ENCODE measurements at places on chromosomes 6 and 20. TPM values are rescaled to one million over a fixed set of nuclear protein-coding genes. Genes with fewer than 3 reads are reported as not detected.

Gene GPR31
- not detected for total RNA-seq

Gene GSTA3
- total RNA-seq = not detected

Gene TRIM38
- total RNA-seq = 21.7 TPM

Gene ZBP1
- total RNA-seq = not detected

Gene OOEP
- total RNA-seq = 0.43 TPM

Gene COL9A1
- under 0.01 TPM for total RNA-seq

Gene CD109
- total RNA-seq = 176 TPM

Gene ASXL1
- 69.1 TPM for total RNA-seq

Gene OR2H2
- total RNA-seq = not detected

Gene RIPOR2
- total RNA-seq = 4.6 TPM

Gene NR2E1
- not detected for total RNA-seq

Gene SOBP
- 10.4 TPM for total RNA-seq

Gene WFDC12
- total RNA-seq = not detected

Gene USP49
- total RNA-seq = 5.1 TPM

Gene HLA-DRB1
- total RNA-seq = 0.86 TPM

Gene TREML4
- total RNA-seq = not detected
